Muscle of arm (tissue), 14 donors: ENCODE measurements at places on chromosomes 1 and 21. TPM values are rescaled to one million over a fixed set of nuclear protein-coding genes. Genes with fewer than 3 reads are reported as not detected.

The STPG1 gene
- 5.2 TPM for polyA plus RNA-seq

The CREG1 gene
- 31.5 TPM for polyA plus RNA-seq

The LENEP gene
- polyA plus RNA-seq = not detected

The SEMA6C gene
- 118 TPM for polyA plus RNA-seq

The CLEC20A gene
- polyA plus RNA-seq = not detected

The PADI3 gene
- polyA plus RNA-seq = 0.17 TPM

The XCL2 gene
- polyA plus RNA-seq = not detected

The SLFNL1 gene
- 0.51 TPM for polyA plus RNA-seq

The CCDC27 gene
- 0.08 TPM for polyA plus RNA-seq

The BLACAT1 gene
- polyA plus RNA-seq = not detected

The ZNF281 gene
- polyA plus RNA-seq = 13.0 TPM

The FAM43B gene
- polyA plus RNA-seq = 0.61 TPM

The ZFP69 gene
- 4.7 TPM for polyA plus RNA-seq

The ZCCHC17 gene
- 37.0 TPM for polyA plus RNA-seq

The FCAMR gene
- polyA plus RNA-seq = not detected

The S100A5 gene
- not detected for polyA plus RNA-seq

The LSS gene
- 27.2 TPM for polyA plus RNA-seq

The PDE4B gene
- polyA plus RNA-seq = 21.0 TPM

The MIXL1 gene
- polyA plus RNA-seq = not detected

The APOBEC4 gene
- polyA plus RNA-seq = not detected

The CMPK1 gene
- not detected for polyA plus RNA-seq

The NR1I3 gene
- polyA plus RNA-seq = not detected

The TLCD4 gene
- polyA plus RNA-seq = 10.0 TPM

The NCSTN gene
- 101 TPM for polyA plus RNA-seq

The FAM110D gene
- 0.92 TPM for polyA plus RNA-seq

The RPTN gene
- not detected for polyA plus RNA-seq

The MAP10 gene
- polyA plus RNA-seq = 3.3 TPM

The CYP2J2 gene
- polyA plus RNA-seq = 48.1 TPM

The TMPRSS2 gene
- not detected for polyA plus RNA-seq

The AK4 gene
- 9.8 TPM for polyA plus RNA-seq

The FALEC gene
- polyA plus RNA-seq = not detected

The PIGC gene
- polyA plus RNA-seq = 22.6 TPM

The AMIGO1 gene
- polyA plus RNA-seq = 13.1 TPM

The LRRC3 gene
- polyA plus RNA-seq = 2.5 TPM

The ILF2 gene
- polyA plus RNA-seq = 176 TPM

The ABCG1 gene
- polyA plus RNA-seq = 6.8 TPM

The NTNG1 gene
- polyA plus RNA-seq = 20.0 TPM

The OR6F1 gene
- polyA plus RNA-seq = not detected

The AZIN2 gene
- polyA plus RNA-seq = 3.8 TPM

The STXBP3 gene
- polyA plus RNA-seq = 36.3 TPM

The KDF1 gene
- polyA plus RNA-seq = not detected

The LEFTY1 gene
- polyA plus RNA-seq = 0.60 TPM

The DLGAP3 gene
- not detected for polyA plus RNA-seq

The AMY1A gene
- not detected for polyA plus RNA-seq

The AJAP1 gene
- not detected for polyA plus RNA-seq

The PCSK9 gene
- polyA plus RNA-seq = 4.0 TPM

The S100A4 gene
- 113 TPM for polyA plus RNA-seq

The CCDC190 gene
- polyA plus RNA-seq = 2.8 TPM
